Heart left ventricle (tissue), 16 donors: ENCODE measurements at places on chromosomes 12 and 14. TPM values are rescaled to one million over a fixed set of nuclear protein-coding genes. Genes with fewer than 3 reads are reported as not detected.

- no peaks in the 10 kb centered on the region for H3K36me3 ChIP-seq
- no peak for DNase-seq
- H3K4me1 ChIP-seq: peaks cover 66% of the 10 kb centered on the region
- no peak overlapping the region for H3K4me3 ChIP-seq
- no peaks in the 10 kb centered on the region for H3K27me3 ChIP-seq
Measured at GRCh38 chr12:108638997-108639822, 5.5 kb upstream of the SELPLG start.

GRCh38 chr14:61891810-61892209 lies 129.6 kb downstream of the SNAPC1 start:
- H3K27ac ChIP-seq: no peak overlapping the region
- H3K36me3 ChIP-seq: no peaks in the 10 kb centered on the region
- H3K27me3 ChIP-seq: peaks cover 10% of the 10 kb centered on the region
- no peak for DNase-seq
- no peak overlapping the region for H3K4me3 ChIP-seq

DNA sequence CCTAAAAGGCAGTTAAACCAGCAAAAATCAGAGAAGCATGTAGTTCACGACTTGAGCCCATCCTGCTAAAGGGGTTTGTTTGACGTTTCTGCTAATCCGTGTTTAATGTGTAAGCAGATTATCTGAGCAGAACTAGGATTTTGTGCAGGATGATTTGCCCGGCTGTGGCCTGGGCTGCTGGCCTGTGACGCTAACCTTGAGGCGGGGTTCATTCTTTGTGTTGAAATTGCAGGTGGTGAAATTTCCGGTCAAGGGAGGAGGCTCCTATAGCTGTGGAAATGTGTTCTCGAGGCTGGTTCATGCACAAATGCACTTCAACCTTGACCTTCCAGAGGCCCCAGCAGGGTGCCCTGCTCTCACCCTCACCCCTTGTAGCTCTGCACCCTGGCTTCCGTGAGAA lies 63.7 kb downstream of the SLC24A4 start:
- no peaks in the 10 kb centered on the region for H3K36me3 ChIP-seq
- no peak overlapping the region for H3K4me3 ChIP-seq
- no peaks in the 10 kb centered on the region for H3K27me3 ChIP-seq

DNA sequence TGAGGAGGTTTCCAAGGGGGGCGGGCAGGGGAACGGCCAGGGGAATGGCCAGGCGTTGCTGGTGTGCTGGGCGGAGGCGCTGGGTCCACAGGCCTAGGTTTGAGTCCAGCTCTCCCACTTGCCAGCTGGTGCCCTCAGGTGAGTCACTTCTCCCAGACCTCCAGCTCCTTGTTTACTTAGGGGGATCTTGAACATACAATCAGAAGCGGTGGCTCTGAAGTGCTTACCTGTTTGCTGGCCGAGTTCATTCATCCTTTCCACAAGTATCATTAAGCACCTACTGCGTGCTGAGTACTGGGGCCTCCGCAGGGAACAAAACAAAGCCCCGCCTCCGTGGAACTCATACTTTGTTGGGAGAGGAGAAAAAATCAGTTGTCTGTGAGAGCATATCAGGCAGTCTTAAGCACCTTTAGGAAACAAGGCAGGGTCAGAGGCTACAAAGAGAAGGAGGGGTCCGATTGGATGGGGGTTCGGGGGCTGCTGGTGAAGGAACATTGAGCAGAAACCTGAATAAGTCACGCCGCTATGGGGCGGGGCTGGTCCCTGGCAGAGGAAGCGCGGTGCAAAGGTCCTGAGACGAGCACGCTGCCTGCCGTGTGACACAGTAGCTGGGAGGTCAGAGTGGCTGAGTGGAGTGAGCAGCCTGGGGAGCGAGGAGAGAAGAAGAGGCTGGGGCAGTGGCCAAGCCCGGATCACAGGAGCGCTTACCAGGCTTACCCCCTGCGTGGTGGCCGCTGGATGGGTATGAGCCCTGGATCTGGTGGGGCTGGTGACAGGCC lies 15.1 kb downstream of the MVK start:
- DNase-seq: no peak
- no peak overlapping the region for H3K27ac ChIP-seq
- no peak overlapping the region for H3K4me3 ChIP-seq
- H3K36me3 ChIP-seq: peaks cover 48% of the 10 kb centered on the region
- H3K27me3 ChIP-seq: no peaks in the 10 kb centered on the region

DNA sequence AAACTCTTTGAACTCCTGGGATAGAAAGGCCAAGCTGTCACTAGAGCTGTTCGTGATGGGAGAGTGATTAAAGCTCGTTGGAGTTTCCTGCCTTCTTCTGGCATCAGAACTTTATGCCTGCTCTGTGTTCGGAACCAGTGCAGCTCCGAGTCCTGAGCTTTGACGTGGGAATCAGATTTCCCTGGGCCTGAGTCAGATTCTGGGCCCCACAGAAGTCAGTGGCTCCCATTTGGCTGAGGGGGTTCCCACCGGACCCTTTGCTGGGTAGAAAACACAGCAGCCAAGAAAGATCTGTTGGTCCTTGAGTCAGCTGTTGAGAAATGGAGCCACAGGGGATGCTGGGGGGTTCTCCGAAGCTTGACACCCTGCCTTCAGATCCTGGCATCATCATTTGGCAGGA lies 238.0 kb downstream of the CHST11 start:
- DNase-seq: no peak
- no peak overlapping the region for H3K4me3 ChIP-seq
- no peak overlapping the region for H3K27ac ChIP-seq
- no peaks in the 10 kb centered on the region for H3K27me3 ChIP-seq
- no peaks in the 10 kb centered on the region for H3K4me1 ChIP-seq

DNA sequence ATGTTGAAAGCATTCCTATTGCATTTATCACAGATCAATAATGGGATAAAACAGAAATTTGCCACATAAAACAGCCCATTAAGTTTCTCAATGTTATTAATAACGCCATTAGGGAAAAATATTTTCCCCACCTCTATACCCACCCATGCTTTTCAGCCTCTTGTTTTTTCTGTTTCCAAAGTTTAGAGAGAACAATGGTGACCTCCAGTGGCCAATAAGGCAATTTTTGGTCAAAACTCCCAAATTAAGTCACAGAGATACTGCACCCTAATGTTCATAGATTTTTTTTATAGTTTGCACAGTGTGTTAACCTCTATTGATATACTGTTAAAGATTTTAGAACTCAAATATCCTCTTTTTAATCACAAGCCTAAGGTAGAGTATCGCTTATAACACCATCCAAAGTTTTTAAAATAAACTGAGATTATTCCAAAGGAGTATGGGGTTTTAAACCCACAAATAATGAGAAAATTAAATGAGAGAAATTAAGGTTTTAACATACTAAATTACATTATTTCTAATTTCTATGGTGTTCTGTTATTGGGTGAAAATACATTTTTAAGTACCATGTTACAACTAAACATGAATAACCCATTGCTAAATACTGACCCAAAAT lies 184.7 kb upstream of the DCN start:
- no peaks in the 10 kb centered on the region for H3K27me3 ChIP-seq
- no peaks in the 10 kb centered on the region for H3K36me3 ChIP-seq
- H3K4me3 ChIP-seq: no peak overlapping the region
- H3K4me1 ChIP-seq: no peaks in the 10 kb centered on the region

DNA sequence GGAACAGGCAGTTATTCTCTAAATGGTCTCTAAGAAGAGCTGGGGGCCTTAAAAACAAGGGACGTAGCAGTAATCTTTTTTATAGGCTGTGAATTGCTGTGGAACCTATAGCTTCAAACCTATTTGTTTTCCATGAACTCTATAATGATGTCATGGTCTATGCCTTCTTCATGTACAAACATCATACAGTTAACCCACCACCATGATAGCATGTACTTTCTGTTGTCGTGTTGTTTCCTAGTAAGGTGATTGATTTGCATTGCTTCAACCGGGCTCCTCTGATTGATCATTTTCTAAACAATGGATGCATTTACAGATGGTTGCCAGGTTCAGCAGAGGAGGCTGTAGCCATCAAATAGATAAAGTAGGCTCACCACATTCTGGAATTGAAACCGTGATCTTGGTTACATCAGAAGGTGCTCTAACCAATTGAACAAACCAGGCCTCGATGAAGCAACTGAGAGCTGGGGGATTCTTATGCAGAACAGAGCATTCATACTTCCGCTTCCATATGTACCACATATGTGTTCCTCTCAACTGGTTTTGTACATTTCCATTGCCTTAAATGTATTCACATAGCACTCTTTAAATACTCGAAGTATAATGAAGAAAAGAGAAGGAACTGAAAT lies 25.6 kb upstream of the PCNX1 start:
- H3K27ac ChIP-seq: no peak overlapping the region
- no peaks in the 10 kb centered on the region for H3K36me3 ChIP-seq
- H3K4me1 ChIP-seq: no peaks in the 10 kb centered on the region

- DNase-seq: no peak
- H3K36me3 ChIP-seq: peaks cover 83% of the 10 kb centered on the region
- peak overlapping the region; percentile 63 for H3K27ac ChIP-seq
- H3K4me1 ChIP-seq: peaks cover 6% of the 10 kb centered on the region
- H3K4me3 ChIP-seq: peak overlapping the region; percentile 40
Measured at GRCh38 chr14:73718418-73719251, 4.5 kb upstream of the PNMA1 start.

- no peak for DNase-seq
- H3K27me3 ChIP-seq: no peaks in the 10 kb centered on the region
- no peaks in the 10 kb centered on the region for H3K36me3 ChIP-seq
- no peak overlapping the region for H3K4me3 ChIP-seq
- no peaks in the 10 kb centered on the region for H3K4me1 ChIP-seq
- no peak overlapping the region for H3K27ac ChIP-seq
Measured at GRCh38 chr12:52628111-52628507, 9.8 kb upstream of the KRT73 start.

GRCh38 chr14:67461341-67461985 lies 27.1 kb downstream of the TMEM229B start:
- no peaks in the 10 kb centered on the region for H3K27me3 ChIP-seq
- no peak overlapping the region for H3K27ac ChIP-seq
- H3K4me1 ChIP-seq: peaks cover 3% of the 10 kb centered on the region
- H3K4me3 ChIP-seq: no peak overlapping the region
- DNase-seq: no peak

DNA sequence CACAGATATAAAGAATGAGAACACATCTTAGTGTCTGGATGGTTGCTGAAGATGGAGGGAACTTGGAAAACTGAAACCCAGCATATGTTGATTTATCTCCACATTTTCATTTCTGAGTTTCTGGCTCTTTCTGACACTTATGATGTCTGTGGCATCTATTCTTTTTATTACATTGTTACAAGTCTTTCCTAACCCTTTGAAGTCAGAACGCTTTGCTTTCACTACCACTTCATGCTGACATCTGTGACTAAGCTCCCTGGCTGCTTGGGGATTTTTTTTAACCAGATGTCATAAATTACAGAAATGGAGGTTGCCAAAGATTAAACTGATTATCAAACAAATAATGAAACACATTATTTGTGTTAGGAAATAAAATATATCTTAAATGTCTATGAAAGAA lies 188.7 kb downstream of the KITLG start:
- H3K27me3 ChIP-seq: no peaks in the 10 kb centered on the region
- H3K4me1 ChIP-seq: no peaks in the 10 kb centered on the region
- DNase-seq: no peak
- no peak overlapping the region for H3K4me3 ChIP-seq

The STX2 gene
- 6.2 TPM for polyA plus RNA-seq

The MANSC4 gene
- polyA plus RNA-seq: not detected
